ENCODE measurements at places on chromosomes 7 and 10.

- DNase-seq: no peak
These were observed 1.5 kb downstream of the FRAT1 start for GRCh38 chr10:97320480-97321031.

DNA sequence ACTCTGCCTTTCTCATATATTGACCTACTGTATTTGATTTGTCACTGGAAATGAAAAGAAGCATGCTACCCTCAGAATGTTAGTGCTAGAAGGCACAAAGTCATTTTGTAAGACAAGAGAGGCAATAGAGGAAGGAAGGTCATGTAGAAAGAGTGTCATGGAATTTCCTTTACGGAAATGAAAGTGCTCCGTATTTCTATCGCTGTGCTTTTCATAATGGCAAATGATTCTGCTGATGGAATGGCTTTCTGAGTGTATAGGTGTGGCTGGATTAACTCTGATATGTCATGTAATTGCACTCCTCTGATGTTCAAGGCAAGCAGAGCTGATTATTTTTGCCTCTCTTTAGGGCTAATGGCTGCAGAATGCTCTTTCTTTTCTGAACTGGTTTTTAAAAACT lies 15.5 kb upstream of the STEAP4 start:
- no peak for DNase-seq

DNA sequence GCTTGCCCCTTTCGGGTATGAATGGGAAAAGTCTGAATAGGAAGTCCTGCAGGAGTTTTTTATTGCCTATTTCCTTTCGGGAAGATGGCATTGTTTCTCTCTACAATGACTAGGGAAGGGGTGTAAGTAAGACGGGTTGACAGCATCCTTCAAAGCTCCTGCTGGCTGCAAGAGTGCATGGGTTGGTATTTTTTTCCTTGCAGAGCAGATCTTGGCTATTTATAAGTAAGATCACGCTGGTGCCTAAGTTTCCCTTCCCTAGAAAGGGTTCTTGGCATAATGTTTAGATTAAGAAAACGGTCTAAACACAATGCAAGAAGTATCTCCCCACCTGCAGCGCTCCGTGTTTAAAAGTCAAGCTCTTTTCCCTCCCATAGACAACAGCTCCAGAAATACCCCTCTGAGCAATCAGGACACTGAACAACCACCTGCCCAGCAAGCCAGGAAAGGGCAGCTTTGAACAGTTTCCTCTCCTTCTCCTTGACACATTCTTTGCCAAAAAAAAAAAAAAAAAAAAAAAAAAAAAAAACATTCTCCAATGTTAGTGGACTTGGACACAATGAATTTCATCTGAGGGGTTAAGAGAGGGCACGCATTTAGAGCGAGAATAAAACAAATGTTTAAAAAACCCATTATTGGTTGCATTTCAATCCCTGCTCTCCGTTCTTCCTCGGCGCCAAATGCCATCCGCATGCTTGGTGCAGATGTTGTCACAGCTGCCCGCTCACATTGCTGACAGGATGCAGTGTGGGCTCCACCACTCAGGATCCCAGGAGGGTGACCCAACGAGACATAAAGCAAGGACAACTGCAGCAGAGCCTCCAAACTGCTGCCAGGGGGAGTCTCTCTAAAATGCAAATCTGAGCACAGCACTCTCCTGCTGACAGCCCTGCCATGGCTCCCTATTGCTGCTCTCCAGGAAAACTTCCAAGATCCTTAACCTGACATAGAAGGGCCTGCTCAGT lies 427.4 kb upstream of the MGMT start:
- no peak for DNase-seq

- DNase-seq: no peak
These were observed 7.0 kb upstream of the CAMK2G start for GRCh38 chr10:73881221-73881919.

GRCh38 chr10:114974625-114975024 lies 36.6 kb downstream of the TRUB1 start:
- DNase-seq: no peak

GRCh38 chr10:7306147-7306546 lies 104.7 kb downstream of the SFMBT2 start:
- no peak for DNase-seq

DNA sequence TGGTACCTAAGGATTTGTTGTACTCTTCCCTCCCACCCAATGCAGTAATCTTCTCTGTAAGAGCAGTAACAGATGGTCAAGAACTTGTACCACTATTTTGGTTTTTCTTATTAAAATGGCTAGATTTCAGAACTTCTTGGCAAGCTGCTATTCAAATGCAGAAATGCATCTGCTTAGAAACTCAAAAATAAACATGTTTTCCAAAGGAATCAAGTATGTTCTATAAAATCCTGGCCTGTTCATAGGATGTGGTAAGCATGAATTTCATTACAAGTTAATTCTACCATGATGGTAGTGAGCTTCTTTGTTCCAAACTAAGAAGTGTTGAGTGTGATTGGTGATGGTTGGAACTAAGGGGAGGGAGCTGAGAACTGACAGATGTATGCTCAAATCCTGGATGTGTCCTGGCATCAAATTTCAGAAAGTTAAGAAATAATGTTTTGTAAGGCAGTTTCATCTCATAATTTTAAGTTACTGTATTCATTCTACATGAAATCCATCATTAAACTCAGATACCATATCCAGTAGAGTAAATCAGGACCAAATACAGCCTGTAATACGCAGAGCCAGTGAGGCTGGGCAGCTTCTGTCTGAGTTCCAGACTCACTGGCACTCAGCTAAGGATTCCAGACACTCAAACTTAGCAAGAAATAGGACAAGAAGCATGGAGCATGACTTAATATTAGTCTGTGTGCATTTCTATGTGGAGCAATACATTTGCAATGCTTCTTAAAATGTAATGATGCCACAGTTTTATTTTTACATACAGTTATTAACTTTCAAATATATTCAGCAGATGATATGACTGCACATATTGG lies 119.6 kb downstream of the TES start:
- no peak for DNase-seq

DNA sequence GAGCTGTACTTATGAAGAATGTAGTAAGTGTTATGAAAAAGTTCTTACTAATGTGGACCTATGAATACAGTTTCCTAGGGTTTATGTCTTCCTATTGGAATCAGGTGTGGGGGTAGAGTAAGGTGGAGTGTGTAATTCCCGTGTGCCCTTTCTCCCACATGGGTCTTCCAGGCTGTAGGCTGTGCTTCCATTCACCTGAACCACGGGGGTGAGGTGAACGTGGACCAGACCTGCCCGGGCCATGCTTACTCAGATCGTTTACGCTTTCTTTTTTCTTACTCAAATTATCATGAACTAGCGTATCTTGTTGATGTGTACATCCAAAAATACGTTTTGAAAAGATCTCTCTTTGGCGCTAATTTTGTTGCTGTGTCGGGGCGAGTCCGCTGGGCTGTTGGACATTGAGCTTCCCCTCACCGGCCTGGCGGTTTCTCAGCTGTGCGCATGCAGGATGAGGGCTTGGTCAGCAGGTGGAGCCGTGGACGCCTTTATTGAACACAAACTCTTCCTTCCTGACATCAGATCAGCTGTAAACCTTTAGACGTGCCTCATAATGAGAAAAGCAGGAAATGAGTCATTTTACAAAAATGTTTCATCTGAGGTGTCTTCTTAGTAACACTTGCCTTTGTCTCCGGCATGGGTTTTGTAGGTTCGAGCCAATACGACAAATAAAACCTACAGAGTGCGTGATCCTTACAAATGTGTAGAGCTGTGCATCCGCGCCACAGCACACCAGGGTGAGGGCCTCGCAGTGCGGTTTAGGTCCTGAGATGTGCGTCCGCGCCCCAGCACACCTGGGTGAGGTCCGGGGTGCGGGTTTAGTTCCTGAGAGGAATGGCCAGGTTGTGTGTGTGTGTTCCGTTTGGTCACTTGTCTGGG lies 53.8 kb downstream of the WDR37 start:
- DNase-seq: peak; percentile 34

DNA sequence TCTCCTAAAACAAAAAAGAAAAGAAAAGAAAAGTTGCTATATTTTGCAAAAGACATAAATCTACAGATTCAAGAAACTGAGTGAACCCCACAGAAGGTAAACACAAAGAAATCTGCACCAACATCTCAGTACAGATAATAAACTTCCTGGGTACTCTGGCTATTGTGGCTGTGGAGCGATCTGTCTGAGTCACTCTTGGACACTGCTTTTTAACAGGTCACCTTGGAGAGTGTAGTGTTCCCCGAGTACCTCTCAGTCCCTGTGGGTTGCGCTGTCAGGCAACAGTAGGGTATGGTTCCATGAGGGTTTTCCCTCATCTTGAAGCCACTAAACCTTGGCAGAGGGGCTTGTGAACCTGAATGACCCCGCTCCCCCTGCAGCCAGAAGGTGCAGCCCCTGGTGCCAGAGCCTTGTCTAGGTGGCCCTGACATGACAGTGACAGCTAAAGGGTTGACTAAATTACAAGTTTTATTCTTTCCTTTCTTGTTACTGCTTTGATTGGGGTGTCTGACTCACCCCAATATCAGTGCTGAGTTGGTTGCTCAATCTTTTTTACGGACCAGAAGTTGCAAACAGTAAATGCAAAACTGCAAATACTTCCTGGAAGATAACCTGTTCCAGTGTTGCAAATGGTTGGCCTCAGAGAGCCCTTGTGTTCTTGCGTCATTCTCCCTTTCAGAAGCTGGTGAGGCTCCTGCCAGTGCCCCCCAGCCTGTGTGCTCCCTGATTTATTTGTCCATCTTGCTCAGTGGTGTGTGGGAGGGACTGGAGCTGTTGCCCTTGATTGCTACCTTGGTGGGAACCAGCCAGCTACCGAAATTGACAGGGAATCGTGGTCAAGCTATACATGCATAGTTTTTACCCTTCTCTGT lies 30.6 kb downstream of the POR start:
- DNase-seq: no peak

- peak; percentile 42 for DNase-seq
These were observed 31.3 kb downstream of the CACUL1 start for GRCh38 chr10:118723466-118723865.

GRCh38 chr7:17472939-17473338 lies 174.5 kb downstream of the AHR start:
- no peak for DNase-seq

GRCh38 chr10:118918587-118918986 lies 110.9 kb upstream of the NANOS1 start:
- DNase-seq: no peak

DNA sequence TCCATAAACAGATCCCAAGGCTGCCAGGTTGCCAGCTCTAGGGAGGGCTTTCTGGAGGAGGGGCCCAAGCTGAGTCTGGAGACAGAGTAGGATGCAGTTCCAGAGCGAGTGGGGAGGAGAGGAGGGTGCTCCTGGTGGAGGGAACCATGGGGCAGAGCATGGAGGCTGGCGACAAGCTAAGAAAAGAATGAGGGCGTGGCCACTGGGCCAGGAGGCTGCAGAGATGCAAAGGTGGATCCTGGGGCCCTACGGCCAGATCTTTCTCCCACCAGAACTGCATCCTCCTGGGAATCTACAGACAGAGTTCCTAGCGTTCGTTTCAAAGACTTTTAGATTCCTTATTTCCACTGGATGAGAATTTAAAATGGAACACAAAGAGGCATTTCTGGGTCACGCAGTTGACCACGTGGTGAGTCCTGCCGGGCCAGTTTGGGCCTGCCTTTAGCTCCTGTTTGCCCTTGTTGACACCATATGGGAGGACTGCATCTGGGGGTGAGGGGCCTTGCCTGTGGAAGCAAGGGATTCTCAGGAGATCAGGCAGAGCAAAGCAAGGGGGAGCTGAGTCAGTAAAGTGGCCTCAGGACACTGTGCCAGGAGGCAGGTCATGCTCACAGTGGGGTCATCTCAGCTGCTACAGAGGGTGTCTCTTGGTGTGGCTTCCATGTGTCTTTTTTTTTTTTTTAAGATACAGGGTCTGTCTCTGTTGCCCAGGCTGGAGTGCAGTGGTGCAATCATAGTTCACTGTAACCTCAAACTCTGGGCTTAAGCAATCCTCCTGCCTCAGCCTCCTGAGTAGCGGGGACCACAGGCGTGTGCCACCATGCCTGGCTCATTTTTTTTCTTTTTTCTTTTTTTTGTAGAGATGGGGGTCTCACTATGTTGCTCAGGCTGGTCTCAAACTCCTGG lies 137.8 kb downstream of the SH3PXD2A start:
- no peak for DNase-seq

GRCh38 chr7:26369593-26369992 lies 77.9 kb downstream of the SNX10 start:
- DNase-seq: peak; percentile 47

DNA sequence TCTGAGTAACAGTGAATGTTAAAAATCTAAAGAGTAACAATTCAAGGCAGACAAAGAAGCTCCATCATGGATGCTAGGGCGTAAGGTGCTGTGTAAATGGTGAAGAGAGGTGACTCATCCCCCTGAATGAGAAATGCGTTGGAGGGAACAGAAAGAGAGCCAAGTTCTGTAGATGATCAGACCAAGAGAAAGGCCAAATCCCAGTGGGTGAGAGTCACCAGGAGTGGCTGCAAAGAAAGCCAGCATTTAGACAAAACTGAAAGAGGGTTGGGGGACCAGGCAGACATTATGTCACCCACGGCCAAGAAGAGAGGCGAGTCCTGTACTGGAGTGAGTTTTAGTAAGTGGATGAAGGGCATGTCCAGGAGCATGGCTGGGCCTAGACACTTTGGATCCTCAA lies 153.1 kb downstream of the TRIL start:
- DNase-seq: peak; percentile 63

DNA sequence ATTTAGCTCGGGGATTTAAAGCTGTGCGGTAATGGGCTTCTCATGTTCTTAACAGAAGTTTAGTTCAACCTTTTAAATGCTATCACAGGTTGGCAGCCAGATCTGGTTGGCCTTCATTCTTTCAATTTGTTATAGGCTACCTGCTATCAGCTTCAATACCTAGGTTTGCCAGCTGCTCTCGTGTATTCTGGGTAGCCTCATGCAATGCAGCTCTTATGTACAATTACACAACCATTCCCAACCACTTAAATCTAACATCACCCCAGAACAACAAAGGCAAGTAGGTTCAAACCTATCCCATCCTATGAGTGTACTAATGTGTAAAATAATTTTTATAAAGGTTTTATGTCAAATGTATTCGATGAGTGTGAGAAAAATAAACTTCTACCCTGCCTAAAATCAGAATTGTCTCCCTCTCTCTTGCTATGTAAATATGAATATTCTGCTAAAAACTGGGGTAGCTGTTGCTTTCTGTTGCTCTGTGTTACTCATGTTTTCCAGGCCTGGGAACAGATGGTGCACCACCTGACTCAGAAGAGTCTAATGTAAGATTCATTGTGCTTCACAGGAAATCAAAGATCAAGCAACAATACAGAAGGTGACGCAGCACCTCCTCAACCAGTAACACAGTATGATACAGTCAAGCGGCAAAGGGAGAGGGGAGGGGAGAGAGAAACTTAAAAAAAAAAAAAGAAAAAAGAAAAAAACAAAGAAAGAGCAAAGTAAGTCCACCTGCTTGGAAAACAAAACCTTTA lies 188.6 kb downstream of the ETV1 start:
- peak; percentile 95 for DNase-seq
